ENCODE measurements at places on chromosomes 5 and 9.

- peak; percentile 34 for DNase-seq
Measured at GRCh38 chr5:158056130-158056825, 197.3 kb upstream of the CLINT1 start.

- DNase-seq: no peak
Measured at GRCh38 chr5:81756016-81756415, 5.1 kb upstream of the SSBP2 start.

- DNase-seq: no peak
Measured at GRCh38 chr5:158397278-158397677, 538.3 kb upstream of the CLINT1 start.

GRCh38 chr5:56698463-56699381 lies 116.6 kb upstream of the MAP3K1 start:
- peak; percentile 55 for DNase-seq

- DNase-seq: no peak
Measured at GRCh38 chr5:155094455-155094854, 80.9 kb downstream of the KIF4B start.

- no peak for DNase-seq
Measured at GRCh38 chr5:151146061-151146460, 11.5 kb downstream of the ANXA6 start.

DNA sequence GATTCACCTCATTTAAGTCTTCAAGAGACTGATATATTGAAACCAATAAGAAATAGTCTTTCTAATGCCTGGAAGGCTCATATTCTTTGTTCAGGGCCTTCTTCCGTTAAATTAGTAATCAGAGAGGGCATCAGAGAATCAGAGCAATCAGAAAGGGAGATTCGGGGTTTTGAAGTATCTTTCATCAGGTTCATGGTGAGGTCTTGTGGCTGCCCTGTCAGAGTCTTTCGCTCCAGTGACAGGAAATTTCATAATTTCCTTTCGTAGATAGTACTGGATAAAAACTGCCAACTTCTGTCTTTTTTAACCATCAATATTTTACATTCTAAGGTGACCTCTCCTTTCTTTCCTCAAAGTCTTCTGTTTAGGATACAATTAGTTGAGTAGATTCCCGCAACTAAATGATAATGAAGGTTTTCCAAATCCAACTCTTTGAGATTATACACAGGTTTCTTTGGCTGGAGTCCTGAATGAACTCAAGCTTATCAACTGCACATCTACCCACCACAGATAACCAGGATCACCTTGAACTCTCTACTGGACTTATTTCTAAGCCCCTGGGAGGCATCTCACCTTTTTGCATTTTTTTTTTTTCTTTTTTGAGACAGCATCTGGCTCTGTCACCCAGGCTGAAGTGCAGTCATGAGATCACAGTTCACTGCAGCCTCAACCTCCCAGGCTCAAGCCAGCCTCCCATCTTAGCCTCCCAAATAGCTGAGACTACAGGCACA lies 5.5 kb downstream of the IL31RA start:
- no peak for DNase-seq

DNA sequence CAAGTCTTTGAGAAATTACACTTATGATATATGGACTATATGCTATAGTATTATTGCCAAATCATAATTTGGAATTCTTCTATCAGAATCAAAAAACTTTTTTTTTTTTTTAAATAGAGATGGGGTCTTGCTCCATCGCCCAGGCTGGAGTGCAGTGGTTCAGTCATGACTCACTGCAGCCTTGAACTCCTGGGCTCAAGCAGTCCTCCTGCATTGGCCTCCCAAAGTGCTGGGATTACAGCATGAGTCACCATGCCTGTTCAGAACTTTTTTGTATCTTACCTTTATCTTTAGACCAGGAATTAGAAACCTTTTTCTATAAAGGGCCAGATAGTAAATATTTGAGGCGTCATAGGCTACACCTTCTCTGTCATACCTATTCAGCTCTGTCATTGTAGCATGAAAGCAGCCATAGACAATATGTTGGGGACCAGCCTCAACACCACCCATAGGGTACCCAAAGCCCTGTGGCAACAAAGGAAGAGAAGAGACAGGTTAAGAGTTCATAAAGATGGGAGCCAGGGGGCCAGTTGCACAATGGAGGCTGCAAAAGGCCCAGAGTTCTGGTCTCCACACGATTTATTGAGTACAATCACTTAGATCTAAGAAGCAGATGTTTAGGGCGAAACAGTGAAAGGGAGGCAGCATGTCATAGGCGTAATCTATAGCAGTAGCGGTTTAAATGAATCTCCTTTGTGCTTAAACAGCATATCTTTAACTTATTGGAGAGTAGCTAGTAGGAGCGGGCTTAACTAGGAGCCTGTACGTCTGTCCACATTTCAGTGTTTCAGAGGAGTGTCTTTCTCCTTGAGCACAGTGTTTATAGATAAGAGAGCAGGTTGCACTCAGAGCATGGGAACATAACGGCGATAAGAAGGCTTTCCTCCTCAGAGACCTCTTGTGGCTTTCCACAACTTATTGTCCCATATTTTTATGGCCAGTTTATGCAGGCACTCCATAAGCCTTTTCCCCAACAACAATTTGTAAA lies 12.5 kb downstream of the ECM2 start:
- no peak for DNase-seq

GRCh38 chr9:110650991-110651411 lies 17.6 kb upstream of the MUSK start:
- peak; percentile 66 for DNase-seq

- peak; percentile 76 for DNase-seq
Measured at GRCh38 chr9:122261469-122261881, 3.2 kb downstream of the RBM18 start.

- peak; percentile 5 for DNase-seq
Measured at GRCh38 chr9:100150214-100150613, 51.2 kb downstream of the INVS start.

GRCh38 chr5:12845549-12846159 lies 941.4 kb upstream of the CTNND2 start:
- DNase-seq: no peak

GRCh38 chr9:116039893-116040292 lies 113.7 kb upstream of the PAPPA start:
- no peak for DNase-seq

GRCh38 chr5:172795318-172795977 lies 24.5 kb upstream of the DUSP1 start:
- peak; percentile 94 for DNase-seq

DNA sequence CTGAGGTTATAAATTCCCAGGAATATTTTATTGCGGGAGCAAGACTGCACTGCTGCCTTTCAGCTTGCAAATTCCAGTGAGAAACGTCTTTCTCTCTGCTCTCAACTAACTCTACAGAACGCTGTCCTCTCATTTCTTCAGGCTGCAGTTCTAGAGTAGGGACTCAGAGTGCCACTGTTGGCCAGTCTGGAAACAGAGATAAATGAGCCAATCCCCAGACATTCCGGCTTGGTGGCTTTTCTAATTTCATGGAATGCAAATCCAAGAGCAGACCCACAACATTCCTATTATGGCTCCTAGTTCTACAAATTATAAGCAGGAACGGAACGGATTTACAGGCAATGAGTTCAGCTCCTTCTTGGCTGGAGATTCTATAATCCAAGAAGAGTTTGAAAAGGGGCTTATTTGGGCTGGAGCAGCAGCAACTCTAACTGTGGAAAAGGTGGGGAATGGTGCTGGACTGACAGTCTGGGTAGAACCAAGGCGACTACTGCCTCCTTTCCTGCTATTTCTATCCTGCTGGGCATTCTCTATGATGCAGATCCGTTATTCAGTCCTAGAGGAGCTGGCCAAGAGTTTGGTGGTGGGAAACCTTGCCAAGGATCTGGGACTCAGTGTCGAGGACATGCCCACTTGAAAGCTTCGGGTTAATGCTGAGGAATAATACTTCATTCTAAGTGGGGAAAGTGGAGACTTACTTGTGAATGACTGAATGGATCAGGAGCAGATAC lies 9.3 kb downstream of the PCDHGA12 start:
- DNase-seq: no peak

DNA sequence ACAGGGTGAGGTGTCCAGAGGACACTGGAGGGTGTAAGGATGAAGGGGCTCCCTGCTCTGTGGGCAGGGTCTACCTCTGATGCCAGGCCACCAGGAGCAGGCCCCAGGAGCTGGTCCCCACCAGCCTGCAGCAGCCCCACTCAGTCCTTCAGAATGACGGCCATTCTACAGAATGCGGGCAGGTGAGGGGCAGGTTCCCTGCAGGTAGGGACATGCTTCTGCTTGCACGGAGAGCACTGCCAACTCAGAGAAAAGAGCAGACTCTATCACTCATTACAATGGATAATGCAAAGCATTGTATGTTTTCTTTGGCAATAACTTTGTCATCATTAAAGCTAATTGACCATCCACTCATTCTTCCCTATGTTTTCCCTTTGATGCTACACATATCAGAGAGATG lies 39.0 kb downstream of the DDX31 start:
- DNase-seq: no peak

GRCh38 chr9:105711867-105712266 lies 17.5 kb downstream of the TMEM38B start:
- DNase-seq: no peak

DNA sequence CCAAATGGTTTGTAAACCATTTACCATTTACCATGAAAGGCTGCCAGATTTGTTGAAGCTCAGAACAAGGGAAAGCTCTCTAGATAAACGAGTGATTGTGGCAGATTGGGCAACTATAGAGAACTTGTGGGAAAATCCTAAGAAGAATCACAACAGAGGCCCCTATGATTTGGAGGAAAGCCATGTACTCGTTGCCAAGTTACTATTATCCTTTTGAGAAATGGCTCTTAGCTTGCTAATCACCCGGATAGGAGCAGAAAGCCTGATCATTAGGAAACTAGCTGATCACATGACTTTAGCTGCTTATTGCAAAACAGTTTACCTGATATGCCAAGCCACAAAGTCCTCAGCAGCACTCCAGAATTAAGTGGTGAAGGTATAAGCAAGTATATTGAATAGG lies 23.5 kb upstream of the ATG10 start:
- DNase-seq: no peak
